Coronary artery (tissue), 2 donors: ENCODE measurements at places on chromosomes 6 and 20.

- no peak for DNase-seq
Observed at GRCh38 chr6:167329014-167329413, 4.1 kb downstream of the TTLL2 start.

DNA sequence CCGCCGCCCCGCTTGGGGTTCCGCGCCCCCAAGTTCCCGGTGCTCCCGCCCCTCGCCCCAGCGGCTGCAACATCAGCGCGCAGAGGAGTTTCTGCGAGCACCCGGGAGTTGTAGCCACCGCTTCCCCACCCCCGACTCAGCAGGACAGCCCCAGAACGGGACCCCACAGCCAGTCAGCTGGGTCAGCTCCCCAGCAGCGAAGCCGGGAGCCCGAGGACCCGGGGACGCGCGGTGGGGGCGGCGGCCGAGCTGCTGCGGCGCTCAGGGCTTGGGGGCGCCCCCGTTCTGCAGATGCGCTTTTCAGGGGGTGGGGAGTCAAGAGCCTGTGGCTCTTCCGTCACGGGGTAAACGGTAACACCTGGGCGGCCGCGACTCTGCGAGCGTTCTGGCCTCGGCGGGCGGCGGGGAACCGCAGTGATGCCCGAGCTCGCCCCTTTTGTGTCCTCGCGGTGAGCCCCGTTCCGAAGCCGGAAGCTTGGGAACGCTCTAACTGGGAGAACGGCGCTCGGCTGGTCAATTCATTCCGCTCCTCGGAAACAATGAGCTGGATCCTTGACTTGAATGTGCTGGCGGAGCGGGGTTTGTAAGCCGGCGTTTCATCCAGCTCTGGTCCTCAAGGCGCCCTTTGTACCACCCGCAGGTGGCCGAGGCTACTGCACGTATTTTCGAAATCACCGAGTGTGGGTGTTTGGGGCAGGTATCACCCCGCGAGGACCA lies 774 bp downstream of the PLEKHG1 start:
- peak; percentile 80 for DNase-seq

DNA sequence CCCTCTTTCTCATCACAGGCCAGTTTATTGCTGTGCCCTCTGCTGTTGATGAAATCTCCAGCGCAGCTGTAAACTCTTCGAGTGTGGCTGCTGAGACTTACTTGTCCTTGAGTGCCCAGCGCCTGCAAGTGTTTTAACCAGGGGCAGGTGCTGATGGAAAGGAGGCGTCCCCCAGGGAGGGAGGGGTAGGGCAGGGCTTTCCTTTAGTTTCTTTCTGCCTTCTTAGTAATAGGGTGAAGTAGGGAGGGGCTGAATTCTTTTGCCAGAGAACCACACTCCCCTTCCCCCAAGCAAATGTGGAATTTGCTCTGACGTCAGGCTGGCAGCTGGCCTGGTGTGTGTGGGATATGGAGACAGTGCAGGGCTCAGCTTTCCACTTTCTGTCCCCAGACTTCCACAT lies 61.2 kb downstream of the IGF2R start:
- DNase-seq = peak; percentile 90

GRCh38 chr20:61788343-61788742 lies 277.3 kb downstream of the TAF4 start:
- DNase-seq = no peak
